ENCODE measurements at places on chromosomes 6 and 20. TPM values are rescaled to one million over a fixed set of nuclear protein-coding genes. Genes with fewer than 3 reads are reported as not detected.

GRCh38 chr20:30811885-30812671 lies 445.4 kb upstream of the DEFB115 start:
- DNase-seq: no peak

DNA sequence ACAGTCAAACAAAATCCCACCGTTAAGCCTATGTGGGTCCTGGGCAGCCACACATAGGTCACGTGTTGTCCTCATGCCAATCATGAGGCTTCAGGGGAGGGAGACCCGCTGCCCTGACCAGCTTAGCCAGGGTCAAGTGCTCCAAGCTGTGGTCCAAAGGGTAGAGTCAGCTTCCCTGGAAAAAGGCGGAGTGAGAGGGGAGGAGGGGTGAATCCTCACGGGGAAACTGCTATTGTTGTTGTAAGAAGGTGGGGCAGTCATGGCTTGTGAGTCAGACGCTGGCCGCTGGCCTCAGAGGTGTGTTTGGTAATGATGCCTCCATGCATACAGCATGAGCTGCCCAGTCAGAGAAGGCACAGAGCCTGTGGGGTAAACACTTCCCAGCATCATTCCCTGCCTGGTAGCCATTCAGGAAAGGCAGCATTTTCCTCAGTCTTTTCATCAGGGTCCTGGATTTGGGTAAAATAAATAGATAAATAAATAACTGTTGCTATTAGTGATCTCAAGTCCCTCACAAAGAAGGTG lies 8.7 kb downstream of the CST3 start:
- peak; percentile 96 for DNase-seq

GRCh38 chr20:63442100-63442493 lies 30.4 kb downstream of the KCNQ2 start:
- DNase-seq: peak; percentile 57

DNA sequence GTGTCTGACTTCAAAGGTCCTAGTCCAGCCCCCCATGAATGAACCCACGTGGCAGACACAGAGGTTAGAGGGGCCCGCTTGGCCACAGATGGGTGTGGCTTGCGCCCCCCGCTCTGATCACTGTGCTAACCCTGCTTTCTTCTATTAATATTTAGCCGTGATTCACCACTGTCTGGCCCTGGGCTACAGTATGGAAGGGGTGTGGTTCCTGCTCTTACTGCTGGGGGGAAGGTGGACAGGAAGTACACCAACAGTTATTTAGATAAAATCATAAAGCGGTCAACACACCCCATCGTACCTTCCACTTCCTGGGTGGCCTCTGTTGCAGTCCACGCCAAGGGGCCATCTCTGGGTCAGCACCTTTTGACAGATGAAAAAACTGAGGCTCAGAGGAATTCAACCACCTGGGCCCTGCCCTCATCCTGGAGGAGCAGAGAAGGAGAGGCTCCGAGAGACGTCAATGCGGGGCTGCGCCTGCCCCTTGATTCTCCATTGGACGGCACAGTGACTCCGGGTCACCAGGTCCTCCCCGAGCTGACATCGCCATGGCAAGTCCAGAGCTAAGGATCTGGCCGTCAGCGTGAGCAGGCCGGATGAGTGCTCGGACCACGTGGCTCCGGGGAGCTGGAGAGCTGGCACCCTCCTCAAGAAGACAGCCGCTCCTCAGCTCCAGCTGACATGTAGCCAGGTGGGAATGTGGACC lies 206.3 kb downstream of the PREX1 start:
- no peak for DNase-seq

- DNase-seq: peak; percentile 61
These were observed 489.8 kb upstream of the MANEA start for GRCh38 chr6:95087394-95088097.

GRCh38 chr6:7324520-7324919 lies 11.5 kb upstream of the SSR1 start:
- DNase-seq: no peak

SLC26A8 gene
- total RNA-seq: not detected

- peak; percentile 14 for DNase-seq
These were observed 248.9 kb upstream of the FOXQ1 start for GRCh38 chr6:1062786-1063545.

C6orf141 gene
- total RNA-seq: 29.9 TPM

- DNase-seq: no peak
These were observed 855.9 kb upstream of the MANEA start for GRCh38 chr6:94721459-94721858.

CRISP2 gene
- total RNA-seq: not detected

MYLK4 gene
- total RNA-seq: 0.93 TPM

- DNase-seq: peak; percentile 6
These were observed 10.6 kb downstream of the PDYN start for GRCh38 chr20:1983301-1983700.

SAMD5 gene
- 2.3 TPM for total RNA-seq

GRCh38 chr6:35046862-35047261 lies 94.3 kb downstream of the TCP11 start:
- DNase-seq: peak; percentile 26

PPP1R14C gene
- 38.7 TPM for total RNA-seq

DNA sequence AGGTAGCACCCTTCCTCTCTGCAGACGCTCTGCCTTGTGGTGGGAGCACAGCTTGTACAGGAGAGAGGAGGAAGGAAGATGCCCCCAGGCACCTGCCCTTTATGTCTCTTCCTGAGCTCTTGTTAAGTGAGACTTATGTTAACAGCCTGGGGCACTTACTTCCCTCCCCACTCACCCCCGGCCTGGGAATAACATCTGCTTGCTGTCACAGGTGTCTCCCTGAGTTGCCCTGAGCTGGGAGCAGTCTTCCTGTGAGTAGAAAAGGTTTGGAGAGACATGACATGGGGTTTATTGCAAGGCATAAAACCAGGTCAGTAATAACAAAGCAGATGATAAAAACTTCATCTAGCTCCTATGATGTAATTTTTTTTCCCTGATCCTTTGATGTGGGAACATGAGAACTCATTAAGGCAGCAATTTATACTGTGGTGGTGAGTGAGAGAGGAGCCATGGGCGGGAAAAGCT lies 1.9 kb downstream of the SSTR4 start:
- no peak for DNase-seq

DNA sequence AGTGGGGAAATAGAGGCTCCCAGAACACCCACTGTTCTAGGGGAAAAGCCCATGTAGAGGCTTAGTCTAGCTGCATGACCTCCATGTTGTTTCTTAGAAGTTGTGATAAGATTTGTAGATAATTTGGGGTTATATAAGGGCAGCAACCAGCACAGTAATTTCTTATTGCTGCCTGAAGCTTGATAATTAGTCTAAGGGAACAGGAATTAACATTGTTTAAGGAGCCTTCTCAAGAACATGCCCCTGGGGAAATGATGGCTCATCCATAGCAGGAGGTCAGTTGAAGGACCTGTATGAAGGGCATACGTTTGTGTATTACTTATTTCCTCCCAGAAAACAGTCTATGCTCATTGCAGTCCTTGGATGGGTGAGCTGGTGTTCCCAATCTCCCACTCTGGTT lies 170.7 kb upstream of the SCGN start:
- DNase-seq: no peak

GRCh38 chr6:11187301-11187700 lies 45.2 kb downstream of the NEDD9 start:
- DNase-seq: no peak

BPI gene
- total RNA-seq: not detected

RGL2 gene
- total RNA-seq: 30.4 TPM

- no peak for DNase-seq
These were observed 22.7 kb downstream of the SNAI1 start for GRCh38 chr20:50005471-50005981.

BNIP5 gene
- not detected for total RNA-seq

TNNC2 gene
- total RNA-seq: 0.79 TPM

DNA sequence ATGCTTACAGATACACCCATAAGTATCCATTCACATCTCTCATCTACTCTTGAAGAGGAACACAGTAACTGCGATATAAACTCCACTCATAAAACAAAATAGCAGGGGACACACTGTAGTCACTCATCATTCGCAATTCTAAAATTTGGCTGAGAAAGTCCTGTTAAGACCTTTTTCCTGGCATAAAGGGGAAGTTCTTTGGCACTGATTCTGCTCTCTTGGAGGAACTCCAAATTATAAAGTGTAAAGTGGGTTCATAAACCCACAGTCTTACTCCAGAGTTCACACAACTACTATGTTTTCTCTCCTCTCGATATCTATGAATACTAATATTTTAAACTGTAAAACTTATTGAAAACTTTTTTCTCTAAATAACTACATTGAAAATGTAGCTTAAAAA lies 80.6 kb downstream of the ADGB start:
- DNase-seq: no peak

IPCEF1 gene
- not detected for total RNA-seq

DNA sequence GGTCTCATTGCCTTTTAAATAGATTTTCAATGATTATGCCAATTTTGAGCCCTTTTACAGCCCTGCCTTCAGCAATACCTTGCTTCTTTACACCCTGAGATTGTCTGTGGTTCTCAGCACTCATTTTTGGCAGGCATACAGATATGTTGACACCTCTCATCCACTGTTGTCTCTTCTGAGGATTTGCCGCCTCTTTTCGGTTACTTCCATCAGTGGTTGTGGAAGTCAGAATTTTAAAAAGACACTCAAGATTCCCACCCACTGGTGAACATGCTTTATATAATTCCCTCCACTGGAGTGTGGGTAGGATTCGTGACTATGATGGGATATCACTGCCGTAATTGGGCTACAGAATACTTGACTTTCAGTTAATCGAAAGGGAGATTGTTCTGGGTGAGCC lies 37.4 kb upstream of the KIF13A start:
- no peak for DNase-seq

GRCh38 chr6:80186082-80186481 lies 79.6 kb downstream of the BCKDHB start:
- no peak for DNase-seq

DNA sequence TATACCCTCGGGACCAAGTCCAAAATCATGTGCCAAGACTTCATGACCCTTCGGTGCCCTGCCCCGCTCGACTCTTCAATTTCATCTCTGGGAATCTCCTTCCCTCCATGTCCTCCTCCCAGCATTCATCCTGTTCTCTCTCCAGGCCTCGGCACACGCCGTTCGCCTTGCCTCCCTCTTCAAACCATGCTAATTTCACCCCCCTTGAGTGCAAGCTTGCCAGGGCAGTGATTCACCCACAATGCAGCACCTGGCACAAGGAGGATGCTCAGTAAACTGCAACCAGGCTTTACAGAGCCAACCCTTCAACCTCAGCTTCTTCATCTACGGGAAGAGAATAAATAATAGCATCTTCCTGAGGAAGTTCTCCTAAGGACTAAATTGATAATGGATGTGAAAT lies 4.1 kb downstream of the KCNS1 start:
- DNase-seq: no peak

- DNase-seq: peak; percentile 78
These were observed 48.1 kb upstream of the SLC17A4 start for GRCh38 chr6:25706314-25707014.

TSHZ2 gene
- 1.6 TPM for total RNA-seq

- no peak for DNase-seq
These were observed 12.7 kb downstream of the STXBP5 start for GRCh38 chr6:147216915-147217314.

DNA sequence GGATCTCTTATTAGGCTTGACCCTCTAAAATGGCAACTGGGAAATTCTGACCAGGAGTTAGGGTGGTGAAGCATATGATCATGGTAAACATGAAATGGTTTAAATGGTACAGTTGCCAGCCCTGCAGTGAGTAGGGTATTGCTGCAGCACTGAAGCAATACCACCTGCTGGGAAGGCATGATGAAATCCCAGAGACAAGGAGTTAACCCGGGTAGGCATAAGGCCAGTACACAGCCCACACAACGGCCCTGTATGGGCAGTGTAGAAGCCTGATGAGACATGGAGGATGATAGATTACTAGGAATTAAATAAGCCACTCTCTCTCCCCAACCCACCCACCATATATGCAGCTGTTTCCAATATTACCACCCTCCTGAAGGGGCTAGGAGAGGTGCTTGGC lies 197.4 kb upstream of the MOCS1 start:
- peak; percentile 19 for DNase-seq

DNA sequence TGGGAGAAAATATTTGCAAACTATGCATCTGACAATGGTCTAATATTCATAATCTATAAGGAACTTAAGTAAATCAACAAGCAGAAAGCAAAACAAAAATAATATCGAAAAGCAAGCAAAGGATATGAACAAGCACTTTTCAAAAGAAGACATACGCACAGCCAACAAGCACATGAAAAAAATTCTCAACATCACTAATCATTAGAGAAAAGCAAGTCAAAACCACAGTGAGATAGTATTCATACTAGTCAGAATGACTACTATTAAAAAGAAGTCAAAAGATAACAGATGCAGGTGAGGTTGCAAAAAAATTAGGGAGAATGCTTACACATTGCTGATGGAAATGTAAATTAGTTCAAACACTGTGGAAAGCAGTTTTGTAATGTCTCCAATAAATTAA lies 410.2 kb downstream of the MMUT start:
- no peak for DNase-seq

Measured in MCF 10A (cell line).